ENCODE measurements at places on chromosomes 13 and 19. TPM values are rescaled to one million over a fixed set of nuclear protein-coding genes. Genes with fewer than 3 reads are reported as not detected.
A peak's percentile ranks its signal among the peaks of the same experiment; 100 is the strongest.

ZNF69 gene
- total RNA-seq, result 2.6 TPM

IGFL2 gene
- total RNA-seq, result not detected

STOML3 gene
- total RNA-seq, result not detected

TUBB4A gene
- not detected for total RNA-seq

ZNF416 gene
- 6.1 TPM for total RNA-seq

ARRDC2 gene
- total RNA-seq, result 41.9 TPM

TICAM1 gene
- total RNA-seq, result 4.1 TPM

- DNase-seq, result no peak
- peaks cover 15% of the 10 kb centered on the region for H3K4me1 ChIP-seq
- no peaks in the 10 kb centered on the region for H3K27me3 ChIP-seq
- peak overlapping the region; percentile 61 for H3K27ac ChIP-seq
Measured at GRCh38 chr19:39481229-39481545, 549 bp downstream of the TIMM50 start.

DNA sequence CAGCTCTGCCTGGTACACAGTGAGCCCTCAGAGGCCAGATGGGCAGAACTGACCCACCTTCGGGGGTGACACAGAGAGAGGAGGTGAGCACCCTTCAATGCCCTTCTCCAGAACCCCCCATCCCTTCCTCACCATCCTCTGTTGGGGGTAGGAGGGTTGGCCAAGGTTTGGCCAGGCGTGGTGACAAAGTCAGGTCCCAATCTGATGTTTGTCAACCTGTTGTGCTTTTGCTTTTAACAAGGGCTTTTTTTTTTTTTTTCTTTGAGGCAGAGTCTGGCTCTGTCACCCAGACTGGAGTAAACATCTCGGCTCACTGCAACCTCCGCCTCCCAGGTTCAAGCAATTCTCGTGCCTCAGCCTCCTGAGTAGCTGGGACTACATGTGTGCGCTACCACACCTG is 7.3 kb downstream of the PTGIR start:
- H3K4me1 ChIP-seq, result no peaks in the 10 kb centered on the region
- no peak overlapping the region for H3K27ac ChIP-seq
- DNase-seq, result no peak
- no peaks in the 10 kb centered on the region for H3K27me3 ChIP-seq

DNA sequence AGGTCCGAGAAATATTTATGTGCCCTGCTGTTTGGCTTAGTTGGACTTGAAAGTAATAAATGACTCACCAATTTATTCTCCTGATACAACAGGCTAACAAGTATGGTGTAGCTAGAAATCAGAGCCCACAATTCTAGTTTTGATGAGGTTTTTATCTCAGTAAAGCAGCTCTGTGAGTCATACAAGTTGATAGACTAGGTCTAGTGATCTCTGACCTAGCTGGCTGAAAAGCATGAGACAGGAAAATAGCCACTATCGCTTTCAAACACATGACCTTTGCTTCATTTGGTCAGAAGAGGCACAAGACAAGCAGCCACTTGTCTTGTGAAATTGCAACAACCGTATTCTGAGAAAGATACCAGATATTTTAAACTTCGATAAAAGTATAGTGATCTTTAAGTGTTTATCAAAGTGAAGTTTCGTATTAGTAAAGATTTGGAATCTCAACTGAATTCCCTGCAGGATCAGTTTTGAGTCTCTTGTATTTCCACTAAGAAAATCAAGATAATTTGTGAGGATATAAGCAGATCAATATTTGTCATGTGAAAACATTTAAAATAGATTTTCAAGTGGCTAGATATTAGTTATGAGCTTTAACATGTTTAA is 126.7 kb downstream of the MAB21L1 start:
- no peaks in the 10 kb centered on the region for H3K27me3 ChIP-seq
- no peaks in the 10 kb centered on the region for H3K4me1 ChIP-seq
- no peak overlapping the region for H3K27ac ChIP-seq
- H3K36me3 ChIP-seq, result no peaks in the 10 kb centered on the region
- H3K4me3 ChIP-seq, result no peak overlapping the region

All from SJSA1 (cell line).